ENCODE measurements at places on chromosomes 1 and 21.

GRCh38 chr1:22259551-22260282 is 116.8 kb upstream of the WNT4 start:
- no peak for DNase-seq

- no peak for DNase-seq
Measured at GRCh38 chr1:247334378-247335133, 2.9 kb upstream of the ZNF496 start.

- peak; percentile 60 for DNase-seq
Measured at GRCh38 chr1:151001602-151002001, 5.1 kb downstream of the MINDY1 start.

GRCh38 chr1:166464333-166464732 is 297.5 kb upstream of the FAM78B start:
- no peak for DNase-seq

- peak; percentile 36 for DNase-seq
Measured at GRCh38 chr1:234270581-234271242, 102.5 kb upstream of the COA6 start.

DNA sequence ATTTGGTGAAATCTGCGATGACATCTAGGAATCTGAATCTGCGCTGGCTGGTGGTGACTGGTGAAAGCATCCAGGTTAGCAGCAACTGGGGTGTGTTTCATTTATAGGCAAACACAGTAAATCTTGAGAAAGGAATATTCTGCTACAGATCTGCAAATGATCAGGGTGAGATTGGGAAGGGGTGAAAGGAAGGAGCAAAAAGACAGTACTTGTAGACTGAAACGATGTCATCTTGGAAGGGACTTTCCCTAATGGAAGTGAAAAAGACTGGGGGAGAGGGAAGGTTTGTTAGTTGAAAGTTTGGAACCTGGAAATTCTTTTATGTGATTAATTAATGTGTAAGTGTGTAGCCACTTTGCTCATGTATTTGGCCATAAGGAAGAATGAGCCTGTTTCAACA is 228.3 kb downstream of the FMN2 start:
- DNase-seq, result no peak

- DNase-seq, result no peak
Measured at GRCh38 chr1:171081763-171082201, 8.9 kb upstream of the FMO3 start.

DNA sequence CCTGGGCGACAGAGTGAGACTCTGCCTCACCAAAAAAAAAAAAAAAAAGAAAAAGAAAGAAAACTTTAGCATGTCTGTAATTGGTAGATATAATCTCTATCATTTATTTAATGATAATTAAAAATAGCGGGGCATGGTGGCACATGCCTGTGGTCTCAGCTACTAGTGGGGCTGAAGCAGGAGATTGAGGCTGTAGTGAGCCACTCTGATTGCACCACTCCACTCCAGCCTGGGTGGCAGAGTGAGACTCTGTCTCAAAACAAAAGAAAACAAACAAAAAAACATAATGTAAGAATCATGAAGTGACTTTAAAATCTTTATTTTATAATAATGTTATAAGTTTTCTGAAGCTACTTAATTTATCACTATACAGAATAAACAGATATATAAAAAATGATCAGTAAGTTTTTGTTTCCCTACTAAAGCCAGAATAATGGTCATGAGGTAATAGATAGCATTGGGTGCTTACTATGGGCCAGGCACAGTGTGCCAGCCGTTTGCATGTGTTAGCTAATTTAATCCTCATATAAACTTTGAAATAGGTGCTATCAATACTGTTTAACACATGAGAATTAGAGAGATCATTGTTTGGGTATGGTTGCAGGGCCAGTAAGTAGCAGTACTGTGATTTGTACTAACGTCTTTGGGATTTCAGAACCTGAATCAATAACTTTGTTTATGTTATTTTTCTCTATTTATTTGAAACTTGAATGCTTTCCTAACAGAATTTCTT is 23.8 kb downstream of the CLIC4 start:
- no peak for DNase-seq

DNA sequence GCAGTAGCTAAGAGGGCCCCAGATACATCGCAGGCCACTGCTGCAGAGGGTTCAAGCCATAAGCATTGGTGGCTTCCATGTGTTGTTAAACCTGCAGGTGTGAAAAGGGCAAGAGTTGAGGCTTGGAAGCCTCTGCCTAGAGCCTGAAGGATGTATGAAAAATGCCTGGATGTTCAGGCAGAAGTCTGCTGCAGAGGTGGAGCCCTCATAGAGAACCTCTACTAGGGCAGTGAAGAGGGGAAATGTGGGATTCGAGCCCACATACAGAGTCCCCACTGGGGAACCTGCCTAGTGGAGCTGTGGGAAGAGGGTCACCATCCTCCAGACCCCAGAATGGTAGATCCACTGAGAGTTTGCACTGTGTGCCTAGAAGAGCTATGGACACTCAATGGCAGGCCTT is 30.6 kb upstream of the ADGRL4 start:
- DNase-seq, result no peak

DNA sequence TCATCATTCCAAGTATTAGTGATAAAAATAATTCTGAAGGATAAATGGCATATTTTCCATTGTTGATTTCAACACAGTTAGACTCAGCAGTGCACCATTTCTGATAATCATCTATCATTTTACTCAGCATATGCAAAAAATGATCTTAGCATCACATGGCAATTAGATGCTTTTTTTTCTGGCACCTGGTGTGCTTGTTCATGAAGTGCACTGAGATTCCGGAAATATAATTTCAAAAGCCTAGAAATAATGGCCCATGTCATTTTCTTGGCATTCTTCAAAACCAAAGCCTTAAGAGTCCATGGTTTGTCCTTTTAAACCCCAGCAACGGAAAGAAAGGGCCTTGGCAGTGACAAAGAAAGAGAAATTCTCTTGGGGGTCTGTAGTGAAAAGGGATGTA is 278.8 kb downstream of the KIF26B start:
- no peak for DNase-seq

GRCh38 chr1:97853221-97853620 is 67.6 kb downstream of the DPYD start:
- DNase-seq, result no peak

DNA sequence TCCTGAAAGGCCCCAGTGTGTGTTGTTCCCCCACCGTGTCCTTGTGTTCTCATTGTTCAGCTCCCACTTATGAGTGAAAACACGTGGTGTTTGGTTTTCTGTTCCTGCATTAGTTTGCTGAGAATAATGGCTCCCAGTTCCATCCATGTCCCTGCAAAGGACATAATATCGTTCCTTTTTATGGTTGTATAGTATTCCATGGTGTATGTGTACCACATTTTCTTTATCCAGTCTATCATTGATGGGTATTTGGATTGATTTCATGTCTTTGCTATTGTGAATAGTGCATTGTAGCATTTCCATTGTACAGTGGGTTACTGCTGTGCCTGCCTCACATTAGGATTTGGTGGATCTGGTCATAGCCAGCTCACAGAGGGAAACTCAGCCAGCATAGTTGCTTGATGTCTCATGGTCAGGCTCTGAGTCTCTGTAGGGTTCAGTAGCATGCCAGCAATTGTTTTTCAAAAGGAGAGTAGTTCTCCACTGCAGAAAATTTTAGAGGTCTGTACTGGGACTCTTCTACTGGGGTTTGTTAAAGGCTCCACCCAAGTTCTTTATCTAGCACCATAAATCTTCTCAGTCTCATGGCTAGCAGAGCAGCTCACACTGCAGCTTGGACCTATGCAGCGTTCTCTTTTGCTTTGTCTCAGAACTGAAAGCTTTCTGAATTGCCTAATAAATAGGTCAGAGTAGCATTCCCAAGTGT is 41.0 kb downstream of the RUNX3 start:
- peak; percentile 61 for DNase-seq

- DNase-seq, result peak; percentile 64
Measured at GRCh38 chr1:200258447-200259375, 151.1 kb downstream of the ZNF281 start.

DNA sequence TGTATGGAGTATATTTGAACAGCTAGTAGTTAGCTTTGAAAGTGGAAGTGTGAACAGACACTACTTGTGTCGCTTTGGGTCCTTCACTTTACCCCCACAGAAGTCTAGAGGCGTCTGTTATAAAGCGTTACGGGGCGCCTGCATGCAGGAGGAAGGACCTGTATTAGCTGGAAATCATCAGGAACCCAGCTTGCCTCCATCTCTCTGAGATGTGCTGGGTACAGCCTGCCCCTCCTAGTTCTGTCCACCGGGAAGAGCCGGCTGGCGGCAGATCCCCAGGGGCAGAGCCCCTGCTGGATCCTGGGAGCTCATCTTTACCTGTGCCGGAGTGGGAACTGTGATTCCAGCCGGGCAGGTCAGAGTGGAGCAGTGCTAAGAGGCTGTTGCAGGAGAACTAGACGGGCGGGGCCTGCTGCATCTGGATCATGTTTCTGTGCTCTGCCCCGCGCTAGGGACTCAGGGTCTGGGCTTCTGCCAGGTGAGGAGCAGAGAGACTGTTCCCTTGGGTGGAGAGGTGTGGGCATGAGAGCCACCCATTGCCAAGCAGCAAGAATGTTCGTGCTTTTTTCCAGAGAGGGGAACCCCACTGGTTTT is 22.3 kb upstream of the SPSB1 start:
- no peak for DNase-seq

- DNase-seq, result no peak
Measured at GRCh38 chr21:24289539-24289938, 1317.7 kb downstream of the MRPL39 start.

DNA sequence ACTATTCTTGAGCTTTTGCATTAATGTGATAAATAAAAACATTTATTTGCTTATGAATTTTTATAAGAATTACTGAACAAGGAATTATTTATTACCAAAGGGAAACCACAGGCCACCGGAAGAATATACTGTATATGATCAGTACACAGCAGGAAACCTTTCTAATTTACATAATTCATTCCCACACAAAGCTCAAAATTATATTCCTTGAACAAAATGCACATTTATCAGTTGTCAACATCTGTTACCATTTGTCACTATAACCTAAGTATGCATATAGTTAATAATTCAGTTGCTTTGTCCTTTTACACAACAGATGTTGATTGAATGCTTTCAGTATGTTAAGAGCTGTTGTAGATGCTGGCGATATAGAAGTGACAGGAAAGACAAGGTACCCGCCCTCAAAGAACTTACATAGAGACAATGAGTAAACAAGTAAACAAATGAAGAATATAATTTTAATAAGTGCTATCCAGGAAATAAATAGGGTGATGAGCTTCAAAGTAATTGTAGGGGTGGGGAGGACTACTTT is 27.2 kb downstream of the VPS45 start:
- no peak for DNase-seq

DNA sequence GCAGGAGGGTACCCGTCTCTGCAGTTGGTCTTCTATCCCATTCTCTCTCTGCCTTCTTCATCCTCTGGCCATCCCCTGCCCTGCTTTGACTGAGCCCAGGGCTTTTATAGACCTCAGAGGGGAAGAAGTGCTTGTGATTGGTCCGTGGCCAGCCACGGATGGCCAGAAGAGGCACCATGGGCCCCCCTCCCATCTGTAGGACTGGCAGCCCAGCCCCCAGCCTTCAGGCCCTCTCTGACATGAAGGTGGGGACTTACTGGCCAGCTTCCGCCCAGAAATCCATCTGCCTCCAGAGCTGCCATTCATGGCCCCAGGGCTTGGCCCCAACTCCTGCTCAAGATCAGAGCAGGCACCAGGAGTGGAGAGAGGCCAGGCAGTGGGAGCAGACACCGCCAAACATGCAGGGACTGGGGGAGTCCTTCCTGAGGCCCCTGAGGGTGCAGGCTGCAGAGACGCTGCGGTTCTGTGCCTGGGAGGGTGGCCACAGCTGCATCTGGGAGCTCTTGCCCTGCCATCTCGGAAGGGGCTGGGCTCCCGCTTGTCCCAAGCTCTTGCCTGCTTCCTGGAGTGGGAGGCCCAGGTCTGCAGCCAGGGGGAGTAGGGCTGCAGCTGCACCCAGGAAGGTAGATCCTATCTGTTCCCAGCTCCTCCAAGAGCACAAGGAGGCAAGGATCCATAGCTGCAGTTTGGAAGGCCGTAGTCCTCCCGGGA is 698.6 kb upstream of the B3GALT2 start:
- no peak for DNase-seq

DNA sequence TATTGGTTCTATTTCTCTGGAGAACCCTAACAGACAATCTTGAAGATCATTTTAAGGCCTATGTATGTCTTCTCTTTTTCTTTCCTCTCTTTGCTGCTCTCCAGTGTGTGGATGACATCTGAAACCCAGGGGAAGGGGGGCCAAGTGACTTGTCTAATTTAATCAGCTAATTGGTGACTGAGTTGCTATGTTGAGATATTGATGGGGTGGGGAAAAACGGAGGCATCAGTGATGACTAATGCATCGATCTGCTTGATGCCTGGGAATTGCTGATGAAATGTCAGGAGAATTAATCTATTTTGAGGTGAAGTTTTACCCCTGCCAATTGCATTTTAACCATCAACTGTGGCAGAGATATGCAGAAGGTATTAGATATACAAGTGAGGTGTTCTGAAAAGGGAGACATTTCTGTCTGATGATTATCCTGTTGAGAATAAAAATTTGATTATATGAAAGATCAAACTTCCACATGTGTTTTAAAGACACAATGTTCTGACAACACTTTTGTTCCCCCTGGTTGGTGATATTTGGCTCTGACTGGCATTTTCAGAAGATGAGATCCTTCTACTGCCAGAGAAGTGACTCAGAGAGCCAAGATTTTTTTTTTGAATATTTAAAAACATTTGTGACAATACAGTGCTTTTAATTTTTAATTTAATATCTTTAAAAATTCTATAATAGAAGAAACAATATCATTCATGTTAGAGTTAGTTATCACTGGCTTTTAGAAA is 18.7 kb upstream of the PTGFR start:
- DNase-seq, result no peak

GRCh38 chr21:27268290-27268689 is 301.4 kb upstream of the ADAMTS5 start:
- peak; percentile 39 for DNase-seq

DNA sequence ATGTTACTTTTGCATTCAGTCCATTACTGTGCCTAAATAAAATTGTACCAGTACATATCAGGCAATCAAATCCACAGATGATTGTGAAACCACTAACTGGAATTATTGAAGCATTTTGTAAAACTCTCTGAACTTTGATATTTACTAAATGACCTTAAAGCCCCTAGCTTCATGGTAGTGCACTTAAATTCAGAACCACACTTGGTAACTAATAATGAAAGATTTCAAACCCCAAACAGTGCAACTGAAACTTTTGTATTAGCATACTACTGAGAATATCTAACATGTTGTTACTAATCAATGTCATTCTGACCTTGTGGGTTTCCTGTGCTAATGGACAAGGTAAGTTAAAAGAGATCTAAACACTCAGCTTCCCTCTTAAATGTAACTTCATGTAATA is at the start of gene CFHR3:
Gene CFHR3, plus strand, starts transcription at position 238 of the 400 bp plus-strand sequence. Its CDS starts 47 bp downstream, at position 285.
- no peak for DNase-seq

Measured in ELR (cell line).